ENCODE measurements at places on chromosomes 1 and 21.

DNA sequence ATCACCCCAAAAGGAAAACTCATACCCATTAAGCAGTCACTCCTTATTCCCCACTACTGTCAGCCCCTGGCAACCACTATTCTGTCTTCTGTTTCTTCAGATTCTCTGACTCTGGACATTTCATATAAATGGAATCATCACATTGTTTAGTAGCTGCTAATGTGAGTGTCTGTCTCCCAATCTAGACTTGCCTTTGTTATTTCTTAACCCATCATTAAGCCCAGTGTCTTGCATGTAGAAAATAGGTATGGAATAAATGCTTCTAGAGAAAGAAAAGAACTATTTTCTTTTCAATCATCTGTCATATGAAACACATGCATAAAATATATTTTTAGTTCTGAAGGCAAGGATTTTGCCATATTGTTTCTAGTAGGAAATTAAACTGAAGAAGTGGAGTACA, 610.0 kb downstream of the PLPP3 start:
- DNase-seq: no peak

DNA sequence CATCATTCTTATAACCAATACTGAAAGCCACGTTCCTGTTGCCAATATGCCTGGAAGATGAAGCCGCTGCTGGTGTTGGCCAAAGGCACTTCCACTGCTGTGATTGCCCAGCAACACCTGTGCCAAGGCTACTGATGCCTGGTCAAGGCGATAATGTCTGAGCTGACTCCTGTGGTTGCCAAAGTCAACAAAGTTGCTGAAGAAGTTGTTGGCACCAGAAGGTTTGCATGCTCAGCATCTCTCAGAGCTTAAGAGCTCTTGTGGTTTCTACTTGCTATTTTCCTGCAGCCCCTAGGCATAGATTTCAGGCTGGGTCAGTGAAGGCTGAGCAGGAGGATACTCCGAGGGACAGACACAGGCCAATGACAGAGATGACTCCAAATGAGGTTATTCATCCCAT, 63.4 kb upstream of the RAB3GAP2 start:
- no peak for DNase-seq

DNA sequence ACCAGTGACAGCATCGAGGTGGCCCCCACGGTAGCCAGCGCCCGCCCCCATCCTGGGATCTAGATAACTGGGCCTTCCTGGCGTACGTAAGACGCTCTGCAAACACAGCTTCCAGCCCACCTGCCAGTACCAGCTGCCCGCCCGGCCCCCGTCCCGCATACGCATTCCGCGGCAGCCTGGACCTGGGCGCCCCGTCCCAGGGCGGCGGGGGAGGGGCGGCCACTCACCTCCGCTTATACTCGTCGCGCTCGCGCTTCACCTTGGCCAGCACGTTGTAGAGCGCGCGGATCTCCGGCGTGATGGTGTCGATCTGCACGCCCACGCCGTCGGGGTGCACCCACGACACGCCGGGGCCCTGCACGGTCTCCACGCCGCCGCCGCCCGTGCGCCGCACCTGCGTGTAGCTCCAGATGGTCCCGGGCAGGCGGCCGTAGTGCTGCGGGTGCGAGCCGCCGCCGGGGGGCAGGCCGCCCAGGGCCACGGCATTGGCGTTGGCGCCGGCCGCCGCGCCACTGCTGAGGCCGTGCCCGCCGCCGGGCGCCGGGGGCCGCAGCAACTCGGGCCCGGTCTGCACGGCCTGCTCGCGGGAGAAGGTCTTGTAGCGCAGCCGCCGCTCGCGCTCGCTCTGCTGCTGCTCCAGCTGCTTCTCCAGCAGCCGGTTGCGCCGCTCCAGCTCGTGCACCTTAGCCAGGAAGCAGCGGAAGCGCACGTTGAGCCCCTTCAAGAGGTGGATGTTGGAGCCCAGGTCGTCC, 859 bp downstream of the IFFO2 start:
- no peak for DNase-seq

DNA sequence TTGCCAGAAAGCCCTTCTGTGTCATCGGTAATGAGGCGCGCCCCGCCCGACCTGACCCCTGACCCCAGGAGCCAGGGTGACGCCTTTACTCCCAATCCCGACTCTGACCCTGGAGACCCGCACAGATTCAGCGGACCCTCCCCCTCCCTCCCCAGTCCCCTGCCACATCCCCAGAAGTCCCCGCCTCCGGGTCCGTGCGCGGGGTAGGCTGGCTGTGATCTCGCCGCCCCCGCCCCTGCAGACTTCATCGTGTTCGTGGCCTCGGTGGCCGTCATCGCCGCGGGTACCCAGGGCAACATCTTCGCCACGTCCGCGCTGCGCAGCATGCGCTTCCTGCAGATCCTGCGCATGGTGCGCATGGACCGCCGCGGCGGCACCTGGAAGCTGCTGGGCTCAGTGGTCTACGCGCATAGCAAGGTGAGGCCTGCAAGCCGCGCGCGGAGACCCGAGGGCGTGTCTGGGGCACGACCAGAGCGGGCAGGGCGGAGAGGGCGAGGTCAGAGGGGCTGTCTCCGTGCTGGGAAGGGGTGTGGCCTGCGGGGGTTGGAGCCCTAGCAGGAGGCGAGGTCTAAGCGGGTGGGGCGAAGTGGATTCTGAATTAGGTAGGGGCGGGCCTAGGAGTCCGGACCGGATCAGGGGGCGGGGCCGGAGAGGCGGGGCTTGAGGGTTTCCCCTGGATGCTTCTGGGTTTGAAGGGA, 34.8 kb downstream of the KCNQ4 start:
- no peak for DNase-seq

DNA sequence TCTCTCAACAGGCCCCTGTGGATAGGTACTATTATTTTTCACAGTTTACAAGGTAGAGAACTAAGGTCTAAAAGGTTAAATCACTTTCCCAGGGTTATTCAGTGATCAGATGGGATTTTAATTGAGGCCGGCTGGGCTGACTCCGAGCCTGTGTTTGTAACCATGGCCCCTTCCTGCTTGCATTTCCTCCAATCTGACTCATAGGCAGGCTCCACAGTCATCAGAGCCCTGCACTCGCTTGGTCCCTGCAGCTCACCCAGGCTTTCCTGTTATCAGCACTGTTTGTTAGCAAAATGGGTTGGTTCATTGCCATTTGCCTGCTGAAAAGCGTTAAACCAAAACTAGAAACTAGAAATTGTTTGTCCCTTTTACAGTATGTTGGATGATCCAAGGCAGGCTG, 41.4 kb upstream of the LMX1A start:
- no peak for DNase-seq

GRCh38 chr1:89276690-89277089, 4.0 kb upstream of the GBP5 start:
- DNase-seq: no peak

- DNase-seq: no peak
Observed at GRCh38 chr21:27475363-27475955, 508.6 kb upstream of the ADAMTS5 start.

- no peak for DNase-seq
Observed at GRCh38 chr1:203794764-203795440, 521 bp upstream of the ZBED6 start.

DNA sequence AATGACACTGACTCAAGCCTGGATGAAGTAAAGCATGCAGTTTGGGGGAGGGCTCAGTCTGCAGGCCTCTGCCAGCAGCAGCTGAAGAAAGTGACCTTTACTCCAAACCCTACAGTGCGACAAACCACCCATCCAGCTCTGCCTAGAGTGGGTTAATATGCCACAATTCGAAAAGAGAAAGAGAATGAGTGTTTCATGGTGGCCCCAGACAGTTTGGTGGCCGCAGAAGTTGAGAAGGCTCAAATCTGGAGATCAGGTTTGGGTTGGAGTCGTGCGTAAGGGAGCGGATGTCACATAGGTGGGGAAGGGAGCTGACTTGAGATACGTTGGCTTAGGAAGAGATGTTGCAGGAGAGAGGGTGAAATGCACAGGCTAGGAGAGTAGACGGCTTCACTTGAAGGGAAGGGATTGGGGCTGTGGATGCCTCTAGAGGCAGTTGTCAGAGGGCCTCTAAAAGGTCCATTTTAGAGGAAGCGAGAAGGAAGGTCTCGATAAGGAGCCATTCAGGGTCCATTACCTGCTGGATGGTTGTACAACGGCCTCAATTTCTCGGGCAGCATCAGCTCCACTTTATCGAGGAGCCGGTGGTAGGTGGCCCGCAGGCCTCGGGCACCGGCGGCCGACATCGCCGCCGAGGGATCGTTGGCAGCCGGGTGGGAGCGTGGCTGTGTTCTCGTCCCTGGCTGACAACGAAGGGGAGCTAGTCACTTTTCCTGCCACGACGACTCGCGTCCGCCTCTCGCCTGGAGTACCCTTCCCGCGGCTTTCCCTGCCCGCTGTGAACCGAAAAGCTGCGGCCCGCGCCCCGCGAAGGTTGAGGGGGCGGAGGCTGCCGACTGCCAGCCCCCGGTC, 1.0 kb upstream of the DCAF6 start:
- peak; percentile 37 for DNase-seq

DNA sequence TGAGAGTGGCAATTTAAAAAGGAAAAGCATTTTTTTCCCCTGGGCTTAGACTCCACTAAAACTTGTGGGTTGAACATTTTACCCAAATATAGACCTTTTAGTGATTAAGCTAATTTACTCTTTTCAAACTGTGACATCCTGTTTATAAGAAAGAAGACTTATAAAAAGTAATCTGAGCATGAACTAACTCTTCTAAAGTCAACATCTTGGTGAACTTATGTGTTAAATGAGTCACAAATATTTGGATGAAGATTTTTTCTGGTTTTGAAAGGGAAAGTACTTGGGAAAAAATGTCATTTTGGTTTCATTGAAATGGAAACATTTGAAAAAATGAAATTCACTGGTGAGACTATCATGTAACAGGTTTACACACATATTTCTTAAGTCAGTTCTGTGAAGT, 109.8 kb downstream of the KCNK2 start:
- no peak for DNase-seq

- DNase-seq: no peak
Observed at GRCh38 chr1:26831546-26832248, 5.2 kb downstream of the ZDHHC18 start.

DNA sequence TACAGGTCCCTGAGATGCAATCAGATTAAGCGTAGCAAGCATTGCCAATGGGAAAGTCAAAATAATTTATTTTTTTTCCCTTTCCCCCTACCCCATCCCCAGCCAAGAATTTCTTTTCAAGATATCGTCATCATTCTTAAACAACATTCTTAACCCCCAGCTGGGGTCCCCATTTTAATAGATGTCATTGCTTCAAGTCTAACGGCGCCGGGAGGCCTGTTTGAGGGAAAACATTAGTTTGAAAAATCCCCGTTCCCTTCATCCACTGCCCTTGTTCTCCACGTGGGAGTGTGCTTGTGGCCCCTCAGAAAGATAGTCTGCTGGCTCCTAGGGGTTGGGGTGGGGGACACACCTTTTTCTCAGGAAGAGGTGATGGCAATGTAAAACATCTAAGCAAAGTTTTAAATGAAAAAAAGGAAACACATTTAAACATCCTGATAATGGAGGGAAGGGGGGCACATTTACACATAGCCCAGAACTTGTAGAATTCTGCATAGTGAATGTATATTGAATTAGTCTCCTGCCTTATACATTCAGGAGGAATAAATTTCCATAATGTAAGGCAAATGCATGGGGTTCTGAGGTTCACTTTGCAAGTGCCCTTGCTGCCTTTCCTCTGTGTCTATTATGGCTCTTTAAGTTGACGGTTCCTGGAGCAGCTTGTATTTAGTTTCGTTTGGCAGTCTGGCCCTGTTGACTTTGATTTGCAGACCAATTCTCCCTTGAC, 6.8 kb downstream of the TRNP1 start:
- DNase-seq: no peak

DNA sequence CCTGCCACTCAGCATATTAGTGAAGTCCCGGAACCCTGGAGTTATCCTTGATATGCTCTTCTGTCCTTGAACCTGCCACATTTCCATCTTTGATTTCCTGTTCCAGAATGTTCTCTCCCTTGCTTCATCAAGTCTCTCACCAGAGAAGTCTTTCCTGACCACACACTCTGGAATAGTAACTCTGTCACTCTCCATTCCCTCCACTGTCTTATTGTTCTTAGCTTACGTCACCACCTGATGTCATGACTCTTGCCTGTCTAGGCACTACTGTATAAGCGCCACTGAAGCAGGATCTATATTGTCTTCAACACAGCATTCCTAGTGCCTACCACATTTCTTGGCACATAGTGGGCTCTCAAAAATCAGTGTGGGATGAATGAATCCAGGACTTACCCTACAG, 65.4 kb upstream of the SMYD2 start:
- no peak for DNase-seq

DNA sequence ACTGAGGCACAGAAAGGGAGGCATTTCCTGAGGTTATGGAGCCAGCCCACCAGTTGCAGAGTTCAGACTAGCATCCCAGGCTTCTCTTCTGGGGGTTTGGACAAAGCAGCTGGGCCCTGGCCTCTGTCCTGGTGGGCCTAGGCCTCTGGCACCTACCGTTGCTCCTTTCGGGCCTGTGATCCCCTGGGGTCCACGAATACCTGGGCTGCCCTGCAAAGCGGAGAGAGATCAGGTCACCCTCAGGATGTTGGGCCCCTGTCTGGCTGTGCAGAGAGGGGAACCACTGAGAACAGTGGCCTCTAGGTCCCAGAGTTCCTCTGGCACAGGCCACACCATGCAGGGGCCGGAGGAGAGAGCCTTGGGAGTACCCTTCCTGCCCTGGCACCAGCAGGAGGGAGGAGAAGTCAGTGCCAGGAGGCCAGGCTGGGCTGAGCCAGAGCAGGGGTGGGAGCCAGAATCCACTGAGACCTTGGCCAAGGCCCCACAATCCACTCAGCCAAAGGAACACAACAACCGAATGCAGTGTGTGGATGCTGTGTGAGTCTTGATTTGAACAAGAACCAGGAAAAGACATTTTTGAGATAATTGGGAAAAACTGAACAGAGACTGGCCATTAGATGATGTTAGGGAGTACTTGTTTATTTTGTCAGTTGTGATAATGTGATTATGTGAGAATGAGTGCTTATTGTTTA, 8.9 kb downstream of the COL9A2 start:
- no peak for DNase-seq

GRCh38 chr21:33496345-33496744, 4.8 kb upstream of the DNAJC28 start:
- peak; percentile 19 for DNase-seq

DNA sequence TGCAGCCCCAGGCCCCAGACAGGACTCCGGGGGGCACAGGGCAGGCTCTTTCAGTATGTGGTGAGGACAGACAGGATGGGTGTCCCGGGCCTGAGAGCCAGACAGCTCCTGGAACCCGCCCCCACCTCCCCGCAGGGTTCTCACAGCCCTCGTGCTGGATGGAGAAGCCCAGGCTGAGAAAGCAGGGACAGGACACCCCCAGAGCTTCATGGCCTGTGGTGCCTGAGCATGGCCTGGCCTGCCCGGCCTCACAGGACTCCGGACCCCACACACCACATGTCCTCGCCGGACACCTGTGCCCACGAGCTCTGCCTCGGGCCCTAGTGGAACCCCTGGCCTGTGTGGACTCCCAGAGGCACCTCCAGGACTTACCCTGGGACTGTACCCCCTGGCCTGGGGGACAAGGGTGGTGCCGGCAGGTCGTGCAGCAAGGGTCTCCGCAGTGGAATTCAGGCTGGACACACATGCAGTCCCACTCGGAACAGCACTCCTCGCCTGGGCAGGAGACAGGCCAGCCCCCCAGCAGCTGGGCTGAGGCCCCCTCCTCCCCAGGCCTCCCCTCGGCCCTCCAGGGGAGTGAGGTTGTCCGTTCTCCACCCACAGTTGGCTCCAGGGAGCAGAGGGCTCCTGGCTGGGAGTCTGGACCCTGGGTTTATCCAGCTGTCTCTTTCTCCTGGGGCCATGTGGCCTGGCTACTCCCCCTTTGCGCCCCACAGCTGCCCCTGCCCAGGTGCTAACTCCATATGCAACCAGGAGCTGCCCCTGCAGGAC, 1.2 kb downstream of the TNFRSF18 start:
- no peak for DNase-seq

Measured in HAP-1 (cell line).